ENCODE measurements at places on chromosomes 2 and 18. TPM values are rescaled to one million over a fixed set of nuclear protein-coding genes. Genes with fewer than 3 reads are reported as not detected.

MROH2A gene
- 0.12 TPM for total RNA-seq

PAIP2B gene
- 15.1 TPM for total RNA-seq

TNP1 gene
- not detected for total RNA-seq

SFT2D3 gene
- total RNA-seq = 9.3 TPM

LBH gene
- 2,258 TPM for total RNA-seq

INHBB gene
- total RNA-seq = not detected

KCNG3 gene
- 0.27 TPM for total RNA-seq

GAREM2 gene
- total RNA-seq = 1.2 TPM

PSTPIP2 gene
- 4.6 TPM for total RNA-seq

PID1 gene
- 0.42 TPM for total RNA-seq

CFAP210 gene
- not detected for total RNA-seq

OST4 gene
- 303 TPM for total RNA-seq

PTPRN gene
- 0.36 TPM for total RNA-seq

DHX57 gene
- total RNA-seq = 13.3 TPM

ANO7 gene
- 2.8 TPM for total RNA-seq

LYG1 gene
- 1.6 TPM for total RNA-seq

CASP10 gene
- total RNA-seq = 0.86 TPM

CPS1 gene
- 139 TPM for total RNA-seq

ITPRIPL1 gene
- total RNA-seq = 1.3 TPM

TLX2 gene
- not detected for total RNA-seq

BOLL gene
- total RNA-seq = 0.28 TPM

IGFBP2 gene
- 451 TPM for total RNA-seq

CRYGA gene
- not detected for total RNA-seq

CLASP1 gene
- 41.1 TPM for total RNA-seq

BARD1 gene
- total RNA-seq = 18.8 TPM

All from cardiac muscle cell (in vitro differentiated cells and primary cell).